Adipocyte (in vitro differentiated cells): ENCODE measurements at places on chromosomes 3 and 15.

GRCh38 chr3:111859974-111860859 lies 1.2 kb downstream of the PHLDB2 start:
- DNase-seq = peak; percentile 91

- peak; percentile 19 for DNase-seq
These were observed 52.2 kb upstream of the FAM98B start for GRCh38 chr15:38401701-38402100.

DNA sequence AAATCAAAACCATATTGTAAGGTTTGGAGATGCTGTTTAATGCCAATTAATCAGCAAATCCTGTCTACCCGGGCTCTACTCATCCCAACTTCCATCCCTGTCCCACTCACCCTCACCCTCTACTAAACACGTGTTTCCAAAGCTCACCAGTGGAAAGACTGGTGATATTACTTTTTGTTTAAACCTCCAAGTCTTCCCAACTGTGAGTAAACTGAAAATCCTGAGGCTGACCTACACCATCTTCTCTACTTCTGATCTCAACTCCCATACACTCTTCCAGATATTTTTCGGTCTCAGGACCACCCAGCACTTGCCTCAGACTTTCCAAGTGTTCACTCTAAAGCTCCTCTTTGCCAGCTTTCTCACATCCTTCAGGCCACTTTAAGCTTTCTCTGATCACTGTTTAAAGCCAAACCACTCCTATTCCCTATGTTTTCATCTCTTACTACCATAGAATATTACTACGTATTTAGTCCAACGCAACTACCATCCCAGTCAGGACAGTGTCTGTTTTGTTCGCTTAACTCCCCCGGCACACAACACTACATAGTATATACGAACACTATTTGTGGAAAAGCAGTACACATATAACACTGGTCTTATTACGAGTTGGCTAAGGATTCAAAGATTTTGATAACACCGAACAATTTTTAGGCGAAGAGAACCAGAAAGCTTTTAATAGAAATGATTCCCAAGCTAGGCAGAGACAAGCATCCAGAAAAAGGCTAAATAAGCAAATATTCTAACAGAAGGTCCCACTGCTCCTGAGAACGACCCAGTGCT lies 684 bp downstream of the RPL4 start:
- peak; percentile 18 for DNase-seq

DNA sequence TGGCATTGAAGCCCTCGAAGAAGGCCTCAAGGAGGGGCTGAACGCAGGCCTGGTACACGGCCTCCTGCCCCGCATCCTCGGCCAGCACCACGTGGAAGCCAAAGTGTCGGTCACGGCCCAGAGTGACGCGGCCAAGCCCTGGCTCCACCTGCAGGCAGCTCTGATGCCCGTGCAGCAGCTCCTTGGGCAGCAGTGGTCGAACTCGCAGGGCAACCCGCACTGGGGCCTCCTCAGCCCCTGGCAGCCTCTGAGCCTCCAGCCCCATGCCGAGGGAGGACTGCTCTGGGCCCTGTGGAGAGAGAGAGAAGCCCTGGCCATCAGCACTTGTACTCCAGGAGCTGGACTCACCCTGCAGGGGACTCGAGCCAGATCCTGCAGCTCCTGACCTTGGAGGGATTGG lies 2.6 kb downstream of the KIF7 start:
- DNase-seq = no peak

GRCh38 chr15:64044300-64045100 lies 1.8 kb downstream of the DAPK2 start:
- DNase-seq = no peak

GRCh38 chr3:59992578-59992977 lies 942.8 kb upstream of the CFAP20DC start:
- no peak for DNase-seq

DNA sequence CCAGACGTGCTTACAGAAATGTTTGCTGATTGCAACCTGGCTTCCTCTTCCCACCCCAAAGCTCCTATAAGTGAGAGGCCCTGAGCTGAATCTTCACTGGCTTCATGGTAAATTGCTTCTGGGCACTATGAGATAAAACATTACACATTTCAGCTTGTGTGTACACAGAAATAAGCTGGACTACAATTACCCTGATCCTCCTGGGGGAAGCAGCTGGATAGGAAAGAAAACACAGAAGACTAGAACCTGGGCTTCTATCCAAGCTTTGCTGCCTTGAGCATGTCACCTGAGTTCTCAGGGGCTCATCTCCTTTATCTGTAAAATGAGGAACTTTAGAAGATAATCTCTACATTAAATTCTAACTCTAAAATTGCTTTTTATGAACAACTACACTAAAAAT lies 40.3 kb downstream of the THBS1 start:
- DNase-seq = no peak

- peak; percentile 50 for DNase-seq
These were observed 94.9 kb upstream of the NSMCE3 start for GRCh38 chr15:29364426-29365078.

GRCh38 chr15:58407778-58408177 lies 24.0 kb upstream of the LIPC start:
- no peak for DNase-seq

- peak; percentile 45 for DNase-seq
These were observed 395.2 kb upstream of the TPM1 start for GRCh38 chr15:62647202-62647842.

DNA sequence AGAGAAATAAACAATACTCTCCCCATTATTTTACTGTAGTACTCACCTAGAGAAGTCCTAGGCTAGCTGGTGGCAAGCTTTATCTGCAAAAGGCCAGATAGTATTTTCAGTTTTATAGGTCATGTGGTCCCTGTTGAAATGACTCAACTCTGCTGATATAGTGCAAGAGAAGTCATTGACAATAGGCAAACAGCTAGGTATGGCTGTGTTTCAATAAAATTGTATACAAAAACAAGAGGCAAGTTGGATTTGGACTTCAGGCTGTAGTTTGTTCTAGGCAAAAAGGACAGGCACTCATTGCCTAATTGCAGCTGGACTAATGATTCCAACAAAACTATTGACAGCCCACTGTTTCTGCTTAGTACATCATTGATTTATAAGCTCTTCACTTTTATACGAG lies 328.0 kb upstream of the PDZRN3 start:
- no peak for DNase-seq

- DNase-seq = peak; percentile 65
These were observed 142.4 kb downstream of the TCF12 start for GRCh38 chr15:57060799-57061198.
